ENCODE measurements at places on chromosomes 5 and 9. TPM values are rescaled to one million over a fixed set of nuclear protein-coding genes. Genes with fewer than 3 reads are reported as not detected.

CARTPT gene
- not detected for total RNA-seq

GRXCR2 gene
- not detected for total RNA-seq

CYSRT1 gene
- 0.55 TPM for total RNA-seq

SPOCK1 gene
- 42.7 TPM for total RNA-seq

SLU7 gene
- 62.1 TPM for total RNA-seq

CDK7 gene
- 59.5 TPM for total RNA-seq

EPB41L4A gene
- 1.00 TPM for total RNA-seq

SLC1A1 gene
- total RNA-seq, result 15.7 TPM

GDF9 gene
- total RNA-seq, result 0.11 TPM

RGS7BP gene
- total RNA-seq, result not detected

HSD17B3 gene
- total RNA-seq, result 0.25 TPM

C9orf153 gene
- total RNA-seq, result 0.25 TPM

CA9 gene
- total RNA-seq, result 8.6 TPM

SLC34A1 gene
- total RNA-seq, result not detected

DNAJC18 gene
- total RNA-seq, result 8.7 TPM

ADAMTS13 gene
- 2.7 TPM for total RNA-seq

DDX4 gene
- not detected for total RNA-seq

LPAR1 gene
- 103 TPM for total RNA-seq

INSL4 gene
- not detected for total RNA-seq

PCDHGA2 gene
- 0.89 TPM for total RNA-seq

PRR16 gene
- total RNA-seq, result 5.9 TPM

CCDC180 gene
- 4.5 TPM for total RNA-seq

ZNF300 gene
- total RNA-seq, result 9.0 TPM

IRF1 gene
- total RNA-seq, result 24.7 TPM

GARNL3 gene
- 5.1 TPM for total RNA-seq

CAMK4 gene
- total RNA-seq, result 10.8 TPM

ANKDD1B gene
- 0.62 TPM for total RNA-seq

PCAT7 gene
- not detected for total RNA-seq

EPB41L4B gene
- total RNA-seq, result 0.12 TPM

CNTNAP3 gene
- 0.87 TPM for total RNA-seq

KLF4 gene
- 3.3 TPM for total RNA-seq

SQSTM1 gene
- total RNA-seq, result 1,425 TPM

MYOZ3 gene
- total RNA-seq, result not detected

PCDHB4 gene
- 0.12 TPM for total RNA-seq

FRMPD1 gene
- total RNA-seq, result not detected

KCNV2 gene
- not detected for total RNA-seq

TIGD6 gene
- total RNA-seq, result 6.3 TPM

IQGAP2 gene
- total RNA-seq, result 2.1 TPM

LRRC70 gene
- 1.4 TPM for total RNA-seq

WHRN gene
- total RNA-seq, result 1.5 TPM

SPINK7 gene
- not detected for total RNA-seq

F2RL2 gene
- total RNA-seq, result 3.7 TPM

SLC4A9 gene
- not detected for total RNA-seq

DOCK2 gene
- 3.0 TPM for total RNA-seq

FBN2 gene
- 95.7 TPM for total RNA-seq

QRFP gene
- total RNA-seq, result not detected

SPATA31E1 gene
- total RNA-seq, result under 0.01 TPM

SLC22A4 gene
- total RNA-seq, result 1.1 TPM

ADAMTS2 gene
- total RNA-seq, result 31.4 TPM

ADRB2 gene
- total RNA-seq, result 0.22 TPM

ARL14EPL gene
- total RNA-seq, result 0.89 TPM

LCP2 gene
- total RNA-seq, result 0.25 TPM

NEUROG1 gene
- not detected for total RNA-seq

STPG3 gene
- total RNA-seq, result not detected

HTR1A gene
- not detected for total RNA-seq

PHF24 gene
- 0.11 TPM for total RNA-seq

CATSPER3 gene
- 0.12 TPM for total RNA-seq

Measured in uterine smooth muscle cell (primary cell).